Spinal cord (tissue), 10 donors: ENCODE measurements at places on chromosomes 1 and 21. TPM values are rescaled to one million over a fixed set of nuclear protein-coding genes. Genes with fewer than 3 reads are reported as not detected.

NBPF9 gene
- polyA plus RNA-seq, result 50.0 TPM

SLC30A1 gene
- 29.3 TPM for polyA plus RNA-seq

HHIPL2 gene
- polyA plus RNA-seq, result 1.0 TPM

GRCh38 chr1:111884772-111885443 is 104.6 kb downstream of the KCND3 start:
- H3K27ac ChIP-seq, result no peak overlapping the region
- H3K36me3 ChIP-seq, result no peaks in the 10 kb centered on the region
- H3K4me1 ChIP-seq, result peaks cover 35% of the 10 kb centered on the region
- no peak overlapping the region for H3K4me3 ChIP-seq
- H3K27me3 ChIP-seq, result no peaks in the 10 kb centered on the region

- H3K4me1 ChIP-seq, result peaks cover 8% of the 10 kb centered on the region
- H3K27me3 ChIP-seq, result peaks cover 17% of the 10 kb centered on the region
- H3K36me3 ChIP-seq, result no peaks in the 10 kb centered on the region
- H3K27ac ChIP-seq, result no peak overlapping the region
- no peak overlapping the region for H3K4me3 ChIP-seq
- no peak for DNase-seq
Measured at GRCh38 chr1:38581396-38581795, 278.2 kb downstream of the RRAGC start.

DNA sequence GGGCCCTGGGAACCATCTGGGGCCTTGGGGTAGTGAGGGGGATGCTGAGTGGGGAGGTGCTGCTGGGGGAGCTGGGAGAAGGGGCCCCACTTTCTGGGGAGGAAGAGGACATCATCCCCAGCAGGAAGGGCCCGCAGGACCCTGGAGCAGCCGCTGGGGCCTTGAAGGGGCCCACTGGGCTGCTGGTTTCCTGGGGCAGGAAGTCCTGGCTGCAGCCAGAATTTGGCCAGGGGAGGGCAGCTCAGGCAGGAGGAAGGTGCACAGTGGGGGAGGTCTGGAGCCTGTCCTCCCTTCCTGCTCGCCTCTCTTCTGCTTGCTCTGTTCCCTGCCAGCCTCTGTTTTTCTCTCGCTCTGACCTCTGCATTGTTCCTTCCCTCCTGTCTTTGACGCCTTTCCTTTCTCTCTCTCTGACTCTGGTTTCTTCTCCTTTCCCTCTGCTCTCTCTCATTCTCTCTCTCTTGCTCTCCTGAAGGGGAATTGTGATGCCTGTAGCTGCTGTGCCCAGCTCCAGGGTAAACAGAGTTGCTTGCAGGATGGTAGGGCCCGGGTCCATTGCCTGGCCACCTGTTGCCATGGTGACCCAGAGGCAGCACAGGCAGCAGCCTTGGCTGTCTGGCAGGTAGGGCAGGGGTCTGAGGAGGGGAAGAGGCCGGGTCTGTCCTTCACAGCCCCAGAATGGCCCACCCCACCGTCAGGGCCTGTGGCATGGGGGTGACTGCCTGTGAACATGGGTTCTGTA is 23.9 kb downstream of the ACOT11 start:
- DNase-seq, result peak; percentile 28
- peak overlapping the region; percentile 57 for H3K27ac ChIP-seq
- no peak overlapping the region for H3K4me3 ChIP-seq
- no peaks in the 10 kb centered on the region for H3K27me3 ChIP-seq
- no peaks in the 10 kb centered on the region for H3K36me3 ChIP-seq
